Hypothalamus (tissue), 51 donors: ENCODE measurements at places on chromosomes 16 and 17.

DNA sequence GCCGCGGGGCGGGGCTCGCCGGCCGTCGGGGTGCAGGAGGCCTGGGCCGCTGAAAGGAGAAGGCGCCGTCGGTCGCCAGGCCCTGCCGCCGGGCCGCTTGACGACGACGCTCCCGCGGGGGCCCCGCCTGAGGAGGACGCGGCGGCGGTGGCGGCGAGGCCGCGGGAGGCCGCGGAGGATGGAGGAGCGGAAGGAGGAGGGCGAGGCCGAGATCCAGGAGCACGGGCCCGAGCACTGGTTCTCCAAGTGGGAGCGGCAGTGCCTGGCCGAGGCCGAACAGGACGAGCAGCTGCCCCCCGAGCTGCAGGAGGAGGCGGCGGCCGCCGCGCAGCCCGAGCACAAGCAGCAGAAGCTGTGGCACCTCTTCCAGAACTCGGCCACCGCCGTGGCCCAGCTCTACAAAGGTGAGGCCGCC lies 430 bp downstream of the HAPSTR1 start:
- no peak for DNase-seq

DNA sequence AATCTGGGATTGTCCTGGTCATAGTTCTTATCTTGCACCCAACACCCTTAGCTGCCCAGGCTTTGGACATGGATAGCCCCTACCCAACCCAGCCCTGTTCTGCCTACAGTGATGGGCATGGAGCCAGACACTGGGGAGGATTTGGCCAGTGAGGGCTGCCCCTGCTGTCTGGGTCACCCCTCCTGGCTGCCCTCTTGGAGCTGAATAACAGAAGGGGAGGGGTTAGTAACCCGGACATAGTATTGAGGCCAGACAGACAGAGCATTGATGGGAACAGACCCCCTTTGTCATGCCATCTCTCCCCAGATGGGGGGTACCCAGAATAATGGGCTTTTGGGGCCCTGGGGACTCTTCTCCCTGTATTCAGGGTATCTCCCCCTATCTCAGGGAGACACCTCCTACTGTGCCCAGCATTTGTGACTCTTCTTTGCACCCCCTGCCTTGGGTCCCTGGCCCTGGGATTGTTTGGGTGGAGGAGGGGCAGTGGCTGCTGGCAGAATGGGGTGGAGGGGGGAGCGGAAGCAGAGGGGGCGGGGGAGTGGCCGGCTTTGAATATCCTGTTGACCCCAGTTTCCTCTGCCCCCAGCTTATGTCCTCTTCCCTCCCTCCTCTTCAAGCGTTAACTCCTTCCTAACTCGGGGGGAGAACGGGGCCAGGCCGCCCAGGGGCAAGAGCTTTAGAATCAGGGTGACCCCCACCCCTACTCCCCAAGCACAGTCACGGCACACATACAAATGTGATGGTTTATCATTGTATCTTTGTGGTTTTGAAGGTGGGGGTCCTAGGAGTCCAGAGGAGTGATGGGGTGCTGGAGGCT lies 17.0 kb downstream of the GJD3 start:
- DNase-seq: peak; percentile 47

GRCh38 chr16:26995522-26995921 lies 71.2 kb upstream of the C16orf82 start:
- DNase-seq: no peak

- DNase-seq: no peak
Observed at GRCh38 chr17:50127697-50128361, 2.1 kb downstream of the SAMD14 start.

DNA sequence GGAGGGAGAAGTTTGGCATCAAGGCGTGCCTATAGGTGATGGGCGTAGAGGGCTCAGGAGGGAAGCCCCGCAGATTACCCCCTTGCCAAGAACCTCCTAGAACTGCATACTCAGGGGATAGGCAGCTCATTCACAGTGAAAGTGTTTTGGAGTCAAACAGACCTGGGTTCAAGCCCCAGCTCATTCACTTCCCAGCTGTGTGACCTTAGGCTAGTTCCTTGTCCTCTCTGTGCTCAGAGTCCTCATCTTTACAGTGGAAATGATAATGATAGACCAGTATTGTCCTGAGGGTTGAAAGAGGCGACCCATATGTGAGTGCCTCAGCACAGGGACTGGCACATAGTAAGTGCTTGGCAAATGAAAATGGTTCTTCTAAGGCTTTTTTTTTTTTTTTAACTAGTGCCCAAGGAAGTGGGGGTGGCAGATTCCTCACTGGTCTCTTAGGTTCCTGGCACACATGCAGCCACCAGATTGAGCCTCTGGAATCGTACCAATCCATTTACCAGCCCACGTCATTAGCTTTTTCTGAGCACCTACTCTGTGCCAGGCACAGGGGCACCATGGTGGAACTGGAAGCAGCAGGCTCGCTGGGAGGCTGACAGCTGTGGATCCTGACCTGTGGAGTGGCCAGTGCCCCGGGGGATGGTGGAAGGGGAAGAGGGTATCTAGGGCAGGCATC lies 75.8 kb downstream of the SREBF1 start:
- no peak for DNase-seq

DNA sequence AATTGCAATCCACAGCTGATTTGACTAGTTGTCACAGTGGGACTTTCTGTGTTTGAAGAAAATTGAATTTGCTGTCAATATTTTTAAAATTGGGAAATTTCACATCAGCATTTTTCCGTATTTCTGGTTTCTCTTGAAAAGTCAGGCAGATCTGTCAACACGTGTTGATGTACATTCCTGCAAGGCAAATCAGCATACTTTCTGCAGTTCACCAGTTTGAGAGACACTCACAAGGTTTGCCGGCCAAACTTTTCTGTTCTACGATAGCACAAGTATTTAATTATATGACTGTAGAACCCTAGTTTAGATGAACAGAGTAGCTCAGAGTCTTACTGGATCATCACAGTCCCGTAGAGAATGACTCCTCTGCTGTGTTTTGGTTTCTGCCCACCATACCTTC lies 102.0 kb downstream of the ADAMTS18 start:
- no peak for DNase-seq

- no peak for DNase-seq
Observed at GRCh38 chr17:14337596-14338079, 36.8 kb downstream of the HS3ST3B1 start.

DNA sequence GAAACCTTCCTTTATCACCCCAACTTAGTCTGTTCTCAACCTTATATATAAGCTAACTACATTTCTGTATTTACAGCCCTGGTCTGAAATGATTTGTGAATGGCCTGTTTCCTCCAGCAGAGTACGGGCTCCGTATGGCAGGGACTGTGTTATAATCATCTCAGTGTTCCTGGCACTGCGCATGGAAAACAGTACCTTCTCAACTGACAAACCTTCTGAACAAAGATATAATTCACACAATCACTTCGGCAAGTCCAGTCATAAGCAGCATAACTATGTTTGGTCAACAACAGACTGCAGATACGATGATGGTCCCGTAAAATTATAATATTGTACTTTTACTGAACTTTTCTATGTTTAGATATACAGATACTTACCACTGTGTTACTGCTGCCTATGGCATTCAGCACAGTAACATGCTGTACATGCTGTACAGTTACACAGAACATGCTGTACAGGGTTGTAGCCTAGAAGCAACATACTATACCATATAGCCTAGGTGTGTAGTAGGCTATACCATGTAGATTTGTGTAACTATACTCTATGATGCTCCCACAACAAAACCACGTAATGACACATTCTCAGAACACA lies 30.0 kb downstream of the ANKFY1 start:
- no peak for DNase-seq

DNA sequence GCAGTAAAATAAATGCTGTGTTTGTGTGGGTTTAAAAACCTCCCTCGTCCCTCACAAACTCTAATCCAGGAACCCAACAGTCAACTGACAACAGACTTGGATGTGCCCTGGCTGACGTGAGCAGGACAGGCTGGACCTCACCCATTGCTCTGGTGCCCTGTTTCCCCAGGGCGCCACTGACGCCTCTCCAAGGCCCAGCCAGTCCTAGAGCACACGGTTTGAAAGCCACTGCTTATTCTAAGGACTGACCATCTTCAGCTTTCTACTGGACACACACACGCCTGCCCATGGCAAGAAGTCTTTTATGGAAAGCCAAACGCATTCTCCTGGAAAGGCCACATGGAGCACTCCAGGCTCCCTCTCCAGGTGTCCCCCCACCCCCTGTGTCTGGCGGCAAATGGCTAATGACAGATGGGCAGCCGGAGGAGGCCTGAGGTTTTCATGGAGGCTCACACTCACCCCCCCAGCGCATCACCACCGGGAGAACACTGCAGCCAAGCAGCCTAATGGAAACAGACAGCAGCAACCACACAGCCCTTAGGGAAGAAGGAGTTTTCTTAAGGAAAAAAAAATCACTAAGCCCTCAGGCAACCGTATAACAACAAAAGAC lies 319.2 kb downstream of the SOX9 start:
- no peak for DNase-seq

DNA sequence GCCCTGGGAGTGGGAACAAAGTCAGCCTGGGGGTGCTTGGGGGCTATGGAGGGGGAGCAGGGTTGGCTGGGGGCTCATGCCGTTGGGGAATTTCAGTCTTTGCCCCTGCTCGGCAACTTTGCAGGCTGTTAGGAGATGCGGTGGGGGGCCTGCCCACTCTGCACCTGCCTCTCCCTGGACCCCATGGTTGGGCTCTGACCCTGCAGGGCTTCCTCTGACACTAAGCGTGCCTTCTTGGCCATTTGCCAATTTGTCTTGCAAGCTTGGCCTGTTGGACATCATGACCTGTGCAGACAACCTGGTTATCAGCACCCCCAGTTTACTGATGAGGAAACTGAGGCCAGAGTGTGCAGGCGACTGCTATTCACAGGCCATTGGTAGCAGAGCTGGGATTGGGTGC lies 14.6 kb downstream of the ADCY7 start:
- no peak for DNase-seq

GRCh38 chr16:48617711-48618148 lies 7.8 kb upstream of the N4BP1 start:
- no peak for DNase-seq

DNA sequence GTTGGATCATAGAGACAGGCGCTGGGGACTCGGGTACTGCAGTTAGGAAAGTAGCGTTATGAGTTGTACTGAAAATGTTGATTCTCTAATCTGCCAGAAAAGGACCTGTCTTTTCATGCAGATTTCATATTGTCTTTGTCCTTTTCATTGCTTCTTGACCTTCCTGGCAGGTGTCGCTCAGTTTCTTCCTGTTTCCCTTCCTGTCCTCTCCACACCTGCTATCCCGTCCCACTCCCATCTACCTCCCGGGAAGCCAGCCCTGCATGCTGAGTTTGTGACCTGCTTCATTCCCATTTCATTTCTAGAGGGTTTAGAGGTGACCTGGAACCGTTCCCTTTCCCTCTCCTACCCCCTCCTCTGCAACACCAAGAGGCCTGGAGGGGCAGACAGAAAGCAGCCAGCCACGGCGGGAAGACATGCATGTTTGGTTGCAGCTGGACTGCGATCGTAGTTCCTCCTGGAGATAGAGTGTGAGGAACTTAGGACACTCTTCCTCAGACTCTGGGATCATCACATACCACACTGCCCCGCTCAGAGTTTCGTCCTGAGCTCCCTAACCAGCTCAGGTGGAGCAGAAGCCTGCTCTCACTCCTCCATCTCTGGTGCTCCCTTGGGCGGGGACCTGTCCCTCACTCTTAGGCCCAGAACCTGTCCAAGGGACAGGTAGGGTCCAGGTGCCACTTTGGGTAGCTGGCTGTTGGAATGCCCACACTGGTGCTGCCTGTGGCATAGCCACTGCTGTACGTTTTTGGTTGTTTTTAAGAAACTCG lies 23.9 kb upstream of the ARHGAP23 start:
- DNase-seq: no peak

GRCh38 chr17:77429369-77429968 lies 288.7 kb downstream of the SEC14L1 start:
- no peak for DNase-seq

DNA sequence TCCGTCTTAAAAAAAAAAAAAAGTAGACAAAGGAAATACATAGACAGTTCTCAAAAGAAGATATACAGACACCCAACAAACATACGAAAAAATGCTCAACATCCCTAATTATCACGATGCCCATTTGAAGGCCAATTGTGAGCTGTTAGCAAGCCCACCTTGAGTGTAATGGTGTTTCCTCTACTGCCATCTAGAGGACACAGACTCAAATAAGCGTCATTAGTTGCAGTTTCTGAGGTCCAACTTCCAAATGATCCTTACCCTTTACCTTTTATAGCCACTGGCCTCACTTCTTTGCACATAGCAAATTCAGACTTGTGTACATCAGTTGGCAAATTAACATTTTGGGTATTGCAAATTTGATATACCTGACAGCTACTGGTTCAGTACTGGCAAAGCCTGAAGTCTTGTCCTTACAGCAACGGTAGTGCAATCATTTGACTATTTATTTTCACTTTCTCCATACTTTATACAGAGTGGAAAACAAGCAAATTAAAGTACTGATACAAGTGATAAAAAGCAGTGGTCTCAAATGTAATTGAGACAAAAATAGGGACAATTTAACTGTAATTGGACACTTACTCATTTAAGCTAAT lies 536.3 kb upstream of the EEF2KMT start:
- DNase-seq: no peak

DNA sequence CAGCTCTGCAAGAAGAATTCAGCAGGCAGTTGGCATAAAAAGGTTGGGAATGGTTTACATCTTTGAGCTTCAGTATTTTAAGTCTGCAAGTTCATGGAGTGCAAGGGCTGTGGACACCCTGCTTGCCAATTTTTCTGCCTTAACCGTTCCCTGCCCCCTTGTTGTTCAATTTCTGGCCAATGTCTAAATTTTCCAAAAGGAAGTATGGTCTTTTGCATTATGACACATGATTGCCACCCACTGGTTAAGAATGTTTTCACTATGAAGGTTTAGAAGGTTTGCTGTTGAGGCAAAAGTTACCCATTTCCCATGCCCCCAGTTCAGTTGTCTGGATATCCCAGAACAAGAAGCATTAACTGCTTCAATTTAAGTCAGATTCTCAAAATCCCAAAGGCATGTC lies 441.9 kb downstream of the CDH13 start:
- no peak for DNase-seq

- DNase-seq: no peak
Observed at GRCh38 chr16:410516-411178, 9.0 kb downstream of the DECR2 start.

GRCh38 chr16:78695391-78695790 lies 595.9 kb downstream of the WWOX start:
- no peak for DNase-seq

DNA sequence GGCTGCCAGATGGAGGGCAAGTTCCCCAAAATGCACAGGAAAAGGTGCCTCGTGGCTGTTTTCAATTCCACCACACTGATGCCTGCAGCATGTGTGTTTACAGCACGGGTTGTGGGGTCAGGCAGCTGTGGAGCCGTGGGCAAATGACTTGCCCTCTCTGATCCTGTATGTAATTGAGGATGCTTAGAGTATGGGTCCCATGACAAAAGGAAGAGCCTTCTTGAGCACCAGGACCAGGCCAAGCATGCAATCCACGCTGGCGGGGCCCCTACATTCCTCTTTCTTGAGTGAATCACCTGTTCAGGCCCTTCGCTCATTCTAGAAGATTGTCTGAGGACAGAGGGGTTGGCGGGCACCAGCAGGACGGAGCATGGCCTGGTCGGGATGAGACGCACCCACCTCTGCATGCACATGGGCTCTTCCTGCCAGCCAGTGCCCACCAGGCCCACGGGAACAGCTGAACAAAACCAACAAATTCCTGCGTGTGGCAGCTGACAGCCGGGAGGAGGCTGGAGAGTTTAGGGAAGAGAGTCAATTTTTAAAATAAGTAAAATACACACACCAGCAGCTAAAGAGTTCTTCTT lies 1.4 kb upstream of the CTRB2 start:
- DNase-seq: no peak
